CD4-positive, alpha-beta T cell treated with Interleukin-6 for 4 hours (primary cell): ENCODE measurements at places on chromosomes 7 and 10.

DNA sequence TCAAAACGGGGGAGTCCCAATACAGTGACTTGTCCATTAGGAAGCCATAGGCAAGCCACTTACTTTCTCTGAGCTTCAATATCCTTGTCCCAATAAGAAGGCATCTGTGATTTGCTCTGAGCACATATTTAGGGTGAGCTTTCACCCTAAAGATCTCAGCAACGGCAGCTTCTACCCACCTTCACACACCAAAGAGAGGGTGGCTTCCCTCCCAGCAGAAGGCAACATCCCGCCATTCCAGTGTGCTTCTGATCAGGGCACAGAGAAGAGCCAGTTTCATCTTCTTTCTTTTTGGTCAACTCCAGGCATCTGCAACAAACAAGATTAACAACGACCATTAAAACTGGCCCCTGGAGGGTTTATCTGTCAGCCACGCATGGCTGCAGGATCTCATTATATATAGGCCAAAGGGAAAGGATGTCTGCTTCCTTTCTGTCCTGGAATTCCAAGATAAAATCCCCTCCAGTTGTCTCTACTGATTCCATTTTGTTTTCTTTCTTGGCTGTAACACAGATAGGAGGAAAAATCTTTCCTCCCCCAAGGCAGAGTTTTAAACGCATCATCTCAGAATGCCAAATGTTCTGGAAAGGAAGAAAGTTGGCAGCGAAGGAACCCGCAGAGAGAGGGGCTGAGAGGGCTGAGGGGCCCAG is 491 bp upstream of the SH2D4B start:
- no peak for DNase-seq

DNA sequence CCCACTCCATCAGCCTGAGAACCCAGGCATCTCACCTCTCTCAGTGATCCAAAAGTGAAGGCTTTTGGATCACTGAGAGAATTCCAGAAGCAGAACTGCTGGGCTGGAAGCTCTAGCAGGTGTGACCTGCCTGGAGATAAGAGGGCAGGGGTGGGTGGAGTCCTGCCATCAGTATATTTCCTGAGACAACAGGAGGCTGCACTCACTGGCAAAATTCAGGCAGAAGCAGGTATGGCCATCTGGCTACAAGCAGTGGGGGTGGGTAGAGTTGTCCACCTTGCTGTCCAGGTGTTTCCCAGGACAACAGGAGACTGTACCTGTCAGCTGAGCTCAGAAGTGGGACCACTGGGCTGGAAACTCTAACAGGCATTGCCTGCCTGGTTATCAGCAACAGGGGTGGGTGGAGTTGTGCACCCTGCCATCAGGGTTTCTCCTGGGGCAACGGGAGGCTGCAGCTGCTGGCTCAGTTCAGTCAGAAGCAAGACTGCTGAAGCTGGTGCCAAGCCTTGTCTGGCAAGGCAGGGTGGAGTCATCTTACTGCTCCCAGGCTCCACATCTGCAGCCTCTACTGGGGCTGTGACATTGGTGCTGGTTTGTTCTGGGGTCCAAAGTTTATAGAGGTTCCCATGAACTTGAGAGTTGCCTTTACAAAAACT is 47.2 kb upstream of the SFTPD start:
- DNase-seq = no peak

DNA sequence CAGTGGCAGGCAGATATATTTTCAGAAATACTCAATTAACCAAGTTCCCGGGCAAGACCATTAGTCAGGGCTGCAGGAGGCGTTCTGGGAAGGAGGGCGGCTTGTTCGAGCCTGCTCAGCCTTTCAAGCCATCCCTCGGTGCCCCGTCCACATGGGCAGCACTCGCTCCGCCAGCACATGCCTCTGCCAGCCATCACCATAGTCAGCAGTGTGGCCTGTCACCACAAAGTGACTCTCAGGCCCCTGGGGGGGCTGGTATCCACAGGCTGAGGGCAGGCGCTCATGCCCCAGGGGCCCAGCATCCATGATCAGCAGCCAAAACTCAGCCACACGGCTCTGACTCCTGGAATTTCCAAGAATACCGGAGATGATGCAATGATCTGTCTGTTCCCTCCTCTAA is 81.9 kb downstream of the CHST15 start:
- DNase-seq = no peak

- DNase-seq = no peak
Observed at GRCh38 chr10:72659694-72660093, 32.2 kb upstream of the MCU start.

- DNase-seq = no peak
Observed at GRCh38 chr10:64363687-64364086, 842.5 kb downstream of the REEP3 start.

DNA sequence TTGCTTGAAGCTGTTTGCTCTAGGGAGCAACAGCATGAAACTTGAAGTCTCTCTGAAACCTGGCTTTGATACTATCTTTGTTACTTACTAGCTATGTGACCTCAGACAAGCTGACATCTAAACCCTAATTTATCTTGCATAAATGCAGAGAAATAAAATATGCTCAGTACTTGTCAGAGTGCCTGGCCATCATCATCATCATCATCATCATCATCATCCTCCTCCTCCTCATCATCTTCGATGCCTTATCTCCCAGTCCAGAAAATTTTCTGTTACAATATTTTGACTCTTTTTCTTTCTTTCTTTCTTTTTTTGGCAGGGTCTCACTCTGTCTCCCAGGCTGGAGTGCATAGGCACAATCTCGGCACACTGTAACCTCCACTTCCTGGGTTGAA is 34.8 kb upstream of the TAX1BP1 start:
- DNase-seq = no peak

DNA sequence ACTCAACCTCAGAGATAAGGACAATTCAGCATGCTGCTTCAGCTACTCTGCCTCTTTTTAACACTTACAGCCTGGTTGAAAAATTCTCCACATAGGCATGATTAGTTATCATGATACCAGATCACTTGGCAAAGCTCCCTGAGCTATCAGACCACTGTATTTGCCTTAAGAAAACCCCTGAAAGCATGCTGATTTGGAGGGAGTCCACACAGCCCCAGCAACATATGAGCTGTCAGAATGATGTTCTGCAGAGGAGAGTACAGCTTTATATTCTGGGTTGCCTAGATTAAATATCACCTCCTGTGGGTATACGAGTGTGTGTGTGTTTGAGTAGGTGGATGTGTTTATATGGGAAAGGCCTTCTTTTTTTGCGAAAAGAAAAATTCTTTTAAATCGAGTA is 170.2 kb upstream of the CHRM2 start:
- DNase-seq = no peak

DNA sequence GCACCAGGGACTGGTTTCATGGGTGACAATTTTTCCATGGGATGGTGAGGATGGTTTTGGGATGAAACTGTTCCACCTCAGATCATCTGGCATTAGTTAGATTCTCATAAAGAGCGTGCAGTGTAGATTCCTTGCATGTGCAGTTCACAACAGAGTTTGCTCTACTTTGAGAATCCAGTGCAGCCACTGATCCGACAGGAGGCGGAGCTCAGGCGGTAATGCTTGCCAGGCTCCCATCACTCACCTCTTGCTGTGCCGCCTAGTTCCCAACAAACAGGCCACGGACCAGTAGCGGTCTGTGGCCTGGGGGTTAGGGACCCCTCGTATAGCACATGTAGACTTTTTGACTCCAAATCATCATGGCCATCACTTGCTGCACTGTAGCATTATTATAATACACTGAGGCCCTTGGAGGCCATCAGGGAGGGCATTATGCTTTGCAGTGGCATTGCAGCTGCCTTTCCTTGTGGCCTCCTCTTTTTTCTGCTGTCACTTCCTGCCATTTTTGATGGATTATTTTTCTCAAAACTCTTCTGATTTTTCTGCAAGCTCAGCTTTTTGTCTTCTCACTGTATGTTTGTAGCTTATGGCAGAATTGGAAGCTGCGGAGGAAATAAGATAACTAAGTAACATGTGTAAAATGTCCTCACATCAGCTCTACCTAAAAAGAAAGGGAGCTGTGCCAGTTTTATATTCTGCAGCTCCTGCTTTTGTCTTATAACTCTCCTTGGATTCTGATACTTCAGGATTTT is 18.5 kb downstream of the CSGALNACT2 start:
- DNase-seq = no peak

GRCh38 chr7:115032715-115033703 is 111.1 kb downstream of the MDFIC start:
- no peak for DNase-seq

- DNase-seq = no peak
Observed at GRCh38 chr10:60835049-60835448, 56.8 kb downstream of the CDK1 start.

GRCh38 chr10:130025326-130025725 is 61.3 kb upstream of the EBF3 start:
- no peak for DNase-seq

DNA sequence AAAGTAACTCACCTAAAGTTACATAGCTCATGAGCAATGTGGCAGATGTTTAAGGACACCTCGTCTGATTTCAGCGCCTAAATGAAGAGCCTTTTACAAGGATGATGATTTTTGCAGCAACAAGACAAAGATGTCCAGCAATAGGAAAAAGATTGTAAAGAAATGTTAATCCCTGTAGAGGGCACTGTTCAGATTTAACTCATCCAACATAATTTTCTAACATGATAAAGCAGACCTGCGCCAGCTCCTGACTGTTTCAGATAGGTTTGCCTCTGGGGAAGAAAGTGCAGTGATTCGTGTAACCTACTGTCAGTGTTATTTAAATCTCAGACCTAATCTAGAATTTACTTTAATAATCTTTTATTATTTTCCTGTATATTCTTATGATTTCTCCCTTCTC is 595.2 kb downstream of the AUTS2 start:
- DNase-seq = no peak

DNA sequence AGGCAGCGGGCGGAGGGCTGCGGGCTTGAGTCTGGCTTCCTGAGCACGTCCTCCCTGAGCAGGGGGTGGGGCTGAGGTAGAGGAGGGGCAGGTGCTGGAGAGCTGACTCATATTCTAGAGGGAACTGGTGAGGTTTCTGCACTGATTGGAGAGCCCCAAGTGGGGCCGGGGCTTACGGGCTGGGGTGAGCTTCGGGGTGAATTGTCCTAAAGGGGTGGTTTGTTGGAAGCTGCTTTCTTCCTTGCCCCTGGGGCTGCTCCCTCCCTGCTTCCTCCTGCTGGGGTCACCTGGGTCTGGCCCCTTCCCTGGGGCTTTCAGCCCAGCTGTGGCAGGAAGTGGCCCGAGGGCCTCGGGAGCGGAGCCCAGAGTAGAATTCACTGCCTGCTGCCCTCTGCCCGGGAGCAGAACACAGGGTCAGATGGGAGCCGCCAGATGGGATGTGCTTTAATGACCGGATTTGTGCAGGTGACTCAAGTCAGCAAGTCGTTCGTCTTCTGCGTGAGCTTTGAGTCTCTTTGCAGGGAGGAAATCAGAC is 48.6 kb downstream of the FAM20C start:
- peak; percentile 7 for DNase-seq

DNA sequence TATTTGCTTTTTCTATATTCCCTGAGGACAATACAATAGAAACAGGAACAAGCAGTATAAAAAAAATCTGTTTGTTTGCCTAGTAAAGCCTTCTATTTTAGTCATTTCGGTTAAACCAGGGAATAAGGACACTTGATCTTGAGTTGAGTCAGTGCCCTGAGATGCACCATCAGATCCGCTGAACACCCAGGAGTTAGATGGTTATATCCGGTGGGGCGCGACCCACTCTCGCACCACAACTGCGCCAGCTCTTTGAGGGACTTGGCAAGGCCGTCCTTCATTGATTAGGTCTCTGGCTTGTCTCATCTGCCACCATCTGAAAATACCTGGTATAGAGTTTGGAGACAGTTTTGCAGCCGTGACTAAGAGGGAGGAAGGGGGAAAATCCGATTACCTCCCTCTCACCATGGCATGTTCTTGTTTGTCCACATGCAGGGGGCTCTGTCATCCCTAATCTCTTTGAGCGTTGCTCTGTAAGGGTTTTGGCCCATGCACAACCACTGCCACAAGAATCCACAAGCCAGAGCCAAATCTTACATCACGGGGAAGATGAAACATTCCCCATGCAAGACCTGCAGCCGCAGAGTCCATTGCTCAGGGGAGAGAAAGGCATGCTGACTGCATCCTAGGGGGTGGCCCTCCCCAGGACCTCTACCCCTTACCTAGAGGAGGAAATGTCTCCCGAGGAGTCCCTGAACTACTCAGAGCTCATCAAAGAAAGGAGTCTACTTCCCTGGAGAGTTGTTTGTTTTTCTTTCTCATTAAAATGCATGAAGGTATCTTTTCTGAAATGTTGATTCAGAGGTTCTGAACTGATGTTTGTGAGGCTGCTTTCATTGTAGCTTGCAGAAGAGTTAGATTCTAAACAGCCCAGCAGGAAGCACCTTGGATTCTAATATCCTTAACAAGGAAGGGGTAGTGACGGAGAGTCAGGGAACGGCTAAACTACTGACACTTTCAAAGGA is 101.6 kb upstream of the FAM171A1 start:
- DNase-seq = no peak

DNA sequence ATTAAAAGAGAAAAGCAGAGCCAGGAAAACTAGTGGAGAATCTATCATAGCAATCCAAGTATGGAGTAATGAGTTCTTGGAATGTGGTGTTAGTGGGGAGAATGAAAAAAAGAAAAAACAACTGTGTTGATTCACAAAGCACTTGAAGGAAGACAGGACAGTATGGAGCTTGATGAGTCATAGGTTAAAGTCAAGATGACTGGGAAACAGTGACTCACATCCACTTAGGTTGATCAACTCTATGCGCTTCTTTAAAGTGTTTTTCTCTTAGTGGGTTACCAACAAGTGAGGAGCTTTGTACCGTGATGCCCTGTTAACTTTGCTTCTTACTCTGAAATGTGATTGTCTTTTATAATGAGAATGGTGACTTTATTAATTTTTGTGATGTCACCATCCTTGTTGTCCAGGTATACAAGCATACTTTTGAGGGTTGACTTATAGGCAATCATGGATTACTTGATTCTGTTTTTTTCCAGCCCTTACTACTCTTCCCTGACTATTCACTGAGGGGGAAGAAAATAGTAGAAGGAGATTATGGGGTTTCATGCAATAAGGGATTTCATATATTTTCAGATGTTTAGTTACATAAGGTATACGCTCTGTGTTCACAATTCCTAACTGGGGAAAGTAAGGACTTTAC is 32.1 kb upstream of the MDFIC start:
- DNase-seq = peak; percentile 10
